T-helper 22 cell (primary cell): ENCODE measurements at places on chromosomes 16 and 17.

DNA sequence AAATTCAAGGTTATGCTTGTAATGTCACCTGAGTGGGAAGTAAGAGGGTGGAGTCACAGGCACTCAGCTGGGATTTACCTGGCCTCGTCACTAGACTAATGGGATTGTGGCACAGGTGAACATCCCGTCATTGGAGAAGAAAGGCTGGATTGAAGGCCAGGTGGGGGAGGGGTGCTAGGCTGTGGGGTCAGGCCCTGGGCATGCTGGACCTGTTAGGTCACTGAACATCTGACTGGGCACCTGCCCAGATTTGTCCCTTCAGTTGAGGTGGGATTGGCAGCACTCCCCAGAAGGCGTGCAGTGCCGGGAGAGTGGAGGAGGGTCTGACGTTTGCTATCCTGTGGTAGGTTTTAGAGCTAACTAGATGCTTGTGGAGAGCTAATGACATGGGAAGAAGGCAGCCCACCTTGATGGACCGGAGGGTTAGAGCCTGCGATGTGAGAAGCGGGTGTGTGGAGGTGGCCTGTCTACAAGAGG, 161.5 kb upstream of the ZNF267 start:
- DNase-seq, result no peak

GRCh38 chr16:2253293-2253692, 1.9 kb upstream of the ECI1 start:
- no peak for DNase-seq

DNA sequence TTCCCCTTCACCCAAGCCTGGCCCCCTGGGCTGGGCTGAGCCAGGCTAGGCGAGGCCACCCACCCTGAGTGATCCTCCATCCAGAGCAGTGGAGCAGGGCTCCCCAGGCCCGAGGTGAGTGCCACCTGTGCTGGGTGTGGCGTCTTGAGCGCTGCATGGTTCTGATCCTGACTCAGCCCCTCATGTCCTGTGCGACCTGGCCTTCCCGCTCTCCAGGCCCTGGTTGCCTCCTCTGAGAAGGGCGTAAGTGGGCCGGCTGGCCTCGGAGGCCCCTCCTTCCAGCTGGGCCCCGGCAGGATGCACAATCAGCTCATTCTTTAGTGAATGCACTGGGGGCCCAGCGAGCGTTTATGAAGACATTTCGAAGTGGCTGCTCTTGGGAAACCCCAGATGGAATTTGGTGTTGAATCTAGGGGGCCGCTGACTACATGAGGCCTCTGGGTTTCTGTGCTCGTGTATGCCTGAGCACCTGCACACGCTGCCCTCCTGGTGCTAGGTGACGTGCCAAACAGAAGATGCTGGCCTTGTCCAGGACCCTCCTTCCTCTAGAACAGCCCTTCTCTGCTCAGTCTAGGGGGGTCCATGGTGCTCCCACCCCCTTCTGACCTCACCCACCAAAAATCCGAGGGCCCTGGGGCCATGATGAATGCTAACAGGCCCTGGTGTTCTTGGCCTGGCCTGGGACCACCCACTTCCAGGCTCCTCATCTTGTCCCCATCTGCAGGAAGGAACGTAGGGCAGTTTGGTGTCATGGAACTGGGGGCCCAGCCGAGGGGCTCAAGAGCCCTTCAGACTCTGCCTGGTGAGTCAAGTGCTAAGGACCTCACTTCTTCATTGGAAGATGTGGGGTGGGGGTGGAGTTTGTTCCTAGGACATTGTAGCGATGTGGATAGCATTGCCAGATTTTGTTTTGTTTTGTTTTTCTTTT, 3.6 kb upstream of the TMEM92 start:
- DNase-seq, result no peak

- DNase-seq, result no peak
Observed at GRCh38 chr17:19296786-19297778, 59.9 kb downstream of the EPN2 start.

DNA sequence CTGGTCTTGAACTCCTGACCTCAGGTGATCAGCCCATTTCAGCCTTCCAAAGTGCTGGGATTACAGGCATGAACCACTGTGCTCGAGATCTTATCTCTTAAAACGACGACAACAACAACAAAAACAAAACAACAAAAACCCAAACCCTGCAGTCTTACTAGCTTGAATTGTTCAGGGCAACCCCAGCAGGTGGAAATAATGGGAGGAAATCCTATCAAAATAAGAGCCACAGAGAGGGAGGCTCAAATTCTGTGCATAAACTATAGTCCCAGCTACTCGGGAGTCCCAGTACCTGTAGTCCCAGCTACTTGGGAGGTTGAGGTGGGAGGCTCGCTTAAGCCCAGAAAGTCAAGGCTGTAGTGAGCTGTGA, 16.5 kb upstream of the ATP6V0A1 start:
- no peak for DNase-seq

DNA sequence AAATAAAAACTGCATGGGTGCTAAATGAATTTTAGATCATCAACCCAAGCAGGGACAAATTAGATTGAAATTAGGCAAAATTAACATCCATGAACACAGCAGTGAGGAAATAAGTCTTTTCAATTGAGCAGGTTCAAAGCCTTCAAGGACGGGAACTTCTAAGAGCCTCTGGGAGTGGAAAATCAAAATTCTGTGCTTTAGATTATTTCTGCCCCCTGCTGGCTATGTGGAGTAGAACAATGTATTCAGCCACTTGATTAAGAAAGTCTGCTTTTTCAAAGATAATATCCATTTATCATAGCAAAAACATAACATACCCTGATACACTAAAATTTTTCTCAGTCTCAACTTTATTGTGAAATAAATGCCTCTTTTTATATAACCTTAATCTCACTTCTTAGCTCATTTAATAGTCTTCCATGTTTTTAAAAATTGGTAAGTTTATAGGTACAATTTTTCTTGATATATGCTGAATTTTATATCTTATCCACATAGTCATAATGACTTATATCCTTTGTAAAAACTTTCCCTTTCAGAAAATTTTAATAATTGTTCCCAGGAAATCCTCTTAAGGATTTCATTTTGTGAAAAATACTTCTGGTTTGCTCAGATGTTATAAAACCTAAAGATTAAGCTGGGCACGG, 28.1 kb upstream of the NOL11 start:
- DNase-seq, result peak; percentile 3

DNA sequence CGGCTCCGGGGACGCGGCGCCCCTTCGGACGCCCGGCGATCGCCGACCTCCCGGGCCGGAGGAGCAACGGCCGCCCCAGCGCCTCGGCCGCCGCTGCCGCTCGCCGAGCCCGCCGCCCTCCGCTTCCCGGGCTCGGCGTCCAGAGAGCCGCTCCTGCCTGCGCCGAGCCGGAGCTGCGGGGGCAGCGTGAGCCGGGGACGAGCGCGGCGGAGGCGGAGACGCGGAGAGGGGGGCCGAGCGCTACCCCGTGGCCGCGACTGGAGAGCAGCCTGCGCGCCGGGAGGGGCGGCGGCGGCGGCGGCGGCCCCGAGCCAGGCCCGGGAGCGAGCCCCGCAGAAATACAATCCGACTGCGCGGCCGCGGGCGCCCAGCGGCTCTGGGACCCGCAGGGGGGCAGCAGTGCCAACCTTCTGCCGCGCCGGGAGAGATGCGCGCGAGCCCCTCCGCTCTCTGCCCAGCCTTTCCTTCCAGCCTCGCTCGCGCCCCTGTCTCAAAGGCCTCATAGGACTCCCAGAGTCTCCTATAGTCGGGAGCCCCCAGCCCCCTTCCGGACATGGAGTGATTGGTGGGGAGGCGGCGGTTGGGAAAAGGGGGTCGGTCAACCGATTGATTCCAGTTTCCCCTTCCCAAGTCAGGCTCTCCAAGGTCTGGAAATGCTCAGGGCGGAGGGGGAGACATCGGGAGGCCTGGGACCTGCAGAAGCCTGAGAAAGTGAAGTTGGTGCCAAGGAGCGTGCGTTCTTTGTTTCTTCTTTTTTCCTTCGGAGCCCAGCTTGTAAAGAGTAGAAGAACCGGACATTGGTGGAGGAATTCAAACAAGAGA, 1.0 kb upstream of the SDK2 start:
- DNase-seq, result no peak
